ENCODE measurements at places on chromosomes 3 and 15.
A peak's percentile ranks its signal among the peaks of the same experiment; 100 is the strongest.

GRCh38 chr3:38095669-38096483, 41.1 kb downstream of the ACAA1 start:
- DNase-seq = no peak

- peak; percentile 56 for DNase-seq
These were observed 21.1 kb downstream of the OXNAD1 start for GRCh38 chr3:16286161-16286560.

DNA sequence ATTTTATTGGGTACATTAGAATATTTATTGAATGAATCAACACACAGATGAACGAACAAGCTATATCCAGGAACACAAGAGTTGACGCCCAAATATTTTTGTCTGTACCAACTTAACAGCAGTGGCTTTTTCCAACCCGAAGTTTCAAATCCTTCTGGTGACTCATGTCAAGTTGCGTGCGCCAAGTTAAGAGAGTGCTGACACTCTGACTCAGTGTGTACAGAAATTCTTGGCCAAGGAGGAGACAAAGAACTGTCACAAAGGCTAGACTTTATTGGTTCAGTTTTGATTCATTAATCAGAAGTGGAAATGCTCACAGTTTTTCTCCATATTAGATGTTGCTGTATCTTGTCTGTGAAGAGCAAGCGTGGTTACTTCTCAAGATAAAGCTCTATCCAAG, 59.6 kb upstream of the TSC22D2 start:
- no peak for DNase-seq

DNA sequence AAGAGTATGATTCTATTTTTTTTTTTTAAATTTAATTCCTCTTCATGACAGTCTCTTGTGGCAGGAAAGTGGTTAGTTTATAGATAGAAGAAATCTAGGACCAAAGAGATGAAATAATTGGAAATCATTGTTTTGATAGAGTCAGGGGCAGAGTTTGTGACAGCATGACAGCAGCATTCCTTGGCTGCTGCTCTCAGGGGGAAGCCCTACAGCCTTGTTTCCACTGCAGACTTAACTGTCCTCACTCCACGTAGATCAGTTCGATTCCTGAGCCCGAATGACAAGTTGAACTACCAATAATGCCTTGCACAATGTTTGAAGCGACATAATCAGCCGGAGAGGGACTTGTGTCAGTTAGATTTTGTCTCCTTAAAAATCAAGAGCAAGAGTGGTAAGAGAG, 189.0 kb upstream of the ICE2 start:
- no peak for DNase-seq

- DNase-seq = no peak
These were observed 76.7 kb upstream of the PHLDB2 start for GRCh38 chr3:111782447-111782782.

- no peak for DNase-seq
These were observed 343.2 kb upstream of the UMPS start for GRCh38 chr3:124386996-124387595.

DNA sequence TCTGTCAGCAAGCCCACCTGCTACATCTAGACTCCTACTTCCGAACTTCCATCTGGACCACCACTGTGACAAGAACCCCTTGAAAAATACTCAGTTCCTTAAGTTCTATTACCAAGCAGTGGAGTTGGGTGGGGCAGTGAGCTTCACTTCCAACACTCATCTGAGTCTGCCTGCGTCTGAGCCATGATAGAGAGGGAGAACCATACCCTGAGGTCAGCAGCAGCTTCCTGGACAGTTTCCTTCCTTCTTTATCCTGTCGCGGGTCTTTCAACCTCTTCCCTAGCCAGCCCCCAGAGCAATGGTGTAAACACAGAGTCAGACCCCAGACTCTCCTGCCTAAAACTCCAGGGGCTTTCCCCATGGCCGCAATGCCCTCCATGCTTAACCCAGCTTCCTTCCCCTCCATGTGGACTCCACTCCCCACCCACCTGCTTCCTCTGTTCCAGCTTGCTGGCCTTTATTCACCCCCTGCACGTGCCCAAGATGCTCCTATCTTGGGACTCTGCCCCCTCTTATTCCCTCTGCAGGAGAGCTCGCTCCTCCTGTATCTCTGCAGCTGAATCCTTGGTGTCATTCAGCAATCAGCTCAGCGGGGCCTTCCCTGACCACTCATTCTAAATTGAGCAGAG, 211.2 kb downstream of the SHQ1 start:
- no peak for DNase-seq

- DNase-seq = no peak
These were observed 110.9 kb upstream of the THRB start for GRCh38 chr3:24605511-24606028.

GRCh38 chr3:9342696-9343095, 20.2 kb upstream of the THUMPD3 start:
- no peak for DNase-seq

DNA sequence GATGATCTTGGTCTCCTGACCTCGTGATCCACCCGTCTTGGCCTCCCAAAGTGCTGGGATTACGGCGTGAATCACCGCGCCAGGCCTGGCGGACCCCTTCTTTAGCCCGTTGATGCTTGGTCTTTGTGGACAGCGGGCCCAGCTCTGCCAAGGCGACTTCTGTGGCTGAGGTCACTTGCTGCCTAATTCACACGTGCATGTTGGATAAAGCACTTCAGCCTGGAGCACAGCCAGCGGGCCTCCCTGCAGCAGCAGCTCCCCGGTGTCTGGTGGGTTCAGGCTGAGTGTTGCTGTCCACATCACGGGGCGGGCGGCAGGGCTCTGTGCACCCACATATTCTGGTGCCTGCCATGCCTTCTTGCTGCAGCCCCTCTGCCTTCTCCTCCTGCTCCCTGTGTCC, 88.4 kb downstream of the DGKG start:
- DNase-seq = no peak

GRCh38 chr3:131200636-131201199, 174.0 kb downstream of the NEK11 start:
- DNase-seq = no peak

- no peak for DNase-seq
These were observed 68.0 kb upstream of the CMTM7 start for GRCh38 chr3:32323604-32324003.

GRCh38 chr3:120726791-120727190, 15.5 kb downstream of the RABL3 start:
- no peak for DNase-seq

GRCh38 chr3:101340591-101340990, 20.2 kb upstream of the IMPG2 start:
- no peak for DNase-seq

DNA sequence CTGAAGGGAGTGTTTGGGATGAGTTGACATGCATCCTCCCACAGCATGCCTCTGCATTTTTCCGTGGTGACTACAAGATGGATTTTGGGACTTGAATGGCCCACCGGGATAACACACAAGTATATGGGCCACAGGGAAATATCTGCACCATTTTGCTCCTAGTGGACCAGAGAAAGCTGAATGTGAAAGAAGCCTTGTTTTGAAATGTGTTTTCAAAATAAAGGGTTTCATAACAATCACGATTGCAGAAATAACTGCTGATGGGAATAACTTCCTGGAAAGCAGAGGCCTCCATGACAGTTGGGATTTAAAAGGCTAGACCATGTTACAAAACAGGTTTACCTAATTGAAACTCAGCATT, 77.5 kb upstream of the PRR23C start:
- DNase-seq = no peak

GRCh38 chr15:60758961-60759729, 280.2 kb upstream of the ICE2 start:
- DNase-seq = no peak

DNA sequence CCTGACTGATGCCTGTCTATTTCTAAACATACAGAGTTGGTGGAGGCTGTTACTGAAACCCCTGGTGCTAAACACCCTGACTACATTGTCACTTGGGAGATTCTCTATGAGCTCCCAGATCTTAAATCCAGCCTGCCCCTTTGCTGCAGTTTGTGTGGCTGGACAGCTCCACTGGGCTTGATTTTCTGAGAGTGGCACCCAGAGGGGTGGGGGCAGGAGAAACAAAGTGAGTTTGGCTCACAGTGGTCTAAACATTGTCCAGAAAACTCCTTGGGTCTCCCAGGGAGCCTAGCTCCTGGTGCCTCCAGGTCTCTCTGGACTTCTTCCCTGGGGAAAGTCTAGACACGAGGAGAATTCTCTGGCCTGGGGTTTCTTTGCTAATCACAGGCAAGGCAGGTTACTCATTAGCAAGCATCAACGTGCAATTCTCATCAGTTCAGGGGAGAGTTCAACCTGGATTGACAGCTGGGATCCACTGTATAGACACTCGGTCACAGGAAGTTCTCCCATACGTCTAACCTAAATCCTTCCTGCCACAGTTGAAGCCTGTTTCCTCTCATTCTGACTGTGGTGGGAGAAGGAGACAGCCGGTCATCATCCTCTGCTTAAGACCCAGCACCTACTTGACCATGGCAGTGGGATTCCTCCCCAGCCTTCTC, 7.1 kb upstream of the DLL4 start:
- DNase-seq = no peak

DNA sequence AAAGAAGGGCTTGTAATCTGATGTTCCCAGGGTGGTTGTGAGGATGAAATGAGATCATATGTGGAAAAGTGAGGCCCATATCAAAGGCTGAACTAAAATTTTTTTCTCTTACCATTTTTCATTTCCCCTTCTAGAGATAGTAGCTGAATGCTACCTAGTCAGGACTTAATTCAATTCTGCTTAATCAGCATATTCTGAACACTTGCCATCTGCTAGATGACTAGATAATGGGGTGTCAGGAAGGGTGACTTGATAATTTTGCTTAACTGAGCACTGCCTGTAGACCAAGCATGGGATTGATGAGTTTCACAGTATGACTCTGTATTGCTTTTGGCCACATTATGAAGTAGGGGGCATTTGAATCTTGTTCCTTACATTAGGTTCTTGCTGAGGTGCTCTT, 136.2 kb downstream of the CHST2 start:
- DNase-seq = no peak

DNA sequence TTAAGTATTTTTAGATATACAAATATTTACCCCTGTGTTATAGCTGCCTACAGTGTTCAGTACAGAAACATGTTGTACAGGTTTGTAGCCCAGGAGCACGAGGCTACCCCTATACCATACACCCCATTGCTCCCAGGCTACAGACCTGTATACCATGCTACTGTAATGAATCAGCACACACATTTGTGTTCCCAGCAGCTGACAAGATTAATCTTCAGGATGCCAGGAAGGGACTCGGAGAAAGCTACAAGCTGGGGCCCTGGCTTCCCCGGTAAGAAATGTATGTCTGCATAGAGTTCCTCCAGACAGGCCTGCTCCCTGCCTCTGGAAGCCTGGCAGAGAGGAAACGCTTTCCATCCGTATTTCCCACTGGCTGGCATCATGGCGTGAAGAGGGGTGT, 136.5 kb downstream of the XXYLT1 start:
- no peak for DNase-seq

DNA sequence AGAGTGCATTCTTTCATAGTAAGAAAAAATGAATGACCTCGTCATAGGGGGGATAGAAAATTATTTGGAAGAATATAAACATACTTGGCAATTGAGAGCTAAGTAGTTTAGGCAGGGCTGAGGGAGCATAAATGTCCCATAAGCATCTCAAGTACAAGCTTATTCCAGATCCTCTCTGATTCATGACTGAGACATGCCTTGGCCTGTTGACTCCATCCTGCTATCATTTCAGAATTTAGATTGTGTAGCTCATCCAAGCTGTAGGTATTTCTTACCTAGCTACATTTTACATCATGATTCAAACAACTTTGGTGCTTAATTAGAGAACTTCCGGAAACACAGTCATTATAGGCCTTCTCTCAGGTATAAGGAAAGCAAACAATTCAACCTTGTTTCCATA, 12.3 kb downstream of the POGLUT1 start:
- DNase-seq = no peak

- DNase-seq = no peak
These were observed 109.4 kb downstream of the WNT7A start for GRCh38 chr3:13770170-13771169.

GRCh38 chr3:104461431-104461830, 905.3 kb upstream of the ALCAM start:
- no peak for DNase-seq

- no peak for DNase-seq
These were observed 46.1 kb upstream of the TNFSF10 start for GRCh38 chr3:172569128-172570008.

All from activated naive CD8-positive, alpha-beta T cell treated with anti-CD3 and anti-CD28 coated beads, Interleukin-2, amount 10 ng/mL, durations not matched to agents 7 days and 5 days (primary cell).